WTC11 (cell line): ENCODE measurements at places on chromosomes 7 and 10. TPM values are rescaled to one million over a fixed set of nuclear protein-coding genes. Genes with fewer than 3 reads are reported as not detected.

DNA sequence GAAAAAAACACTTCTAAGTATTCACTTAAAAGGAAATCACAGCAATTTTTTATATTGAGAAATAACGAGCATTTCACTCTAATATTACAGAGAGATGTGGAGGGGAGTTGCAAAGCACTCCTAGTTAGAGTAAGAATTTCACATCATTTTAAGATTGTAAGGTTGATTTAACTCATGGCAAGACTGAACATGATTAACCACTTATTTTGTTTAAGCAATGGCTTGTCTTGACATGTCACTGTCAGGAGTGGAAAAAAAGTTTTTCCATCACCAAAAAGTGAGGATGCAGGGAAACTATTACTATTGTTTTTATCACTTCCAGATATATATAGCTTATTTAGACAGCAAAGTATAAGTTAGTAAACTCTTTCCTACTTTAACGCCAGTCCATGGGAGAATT is 27.1 kb downstream of the CD36 start:
- DNase-seq = no peak

The OR2A42 gene
- total RNA-seq = 0.20 to 0.37 TPM (median 0.27 TPM) in 3 replicates

- DNase-seq = no peak
Observed at GRCh38 chr10:58956926-58957325, 219.5 kb upstream of the PHYHIPL start.

GRCh38 chr10:80187060-80187459 is 18.3 kb downstream of the ANXA11 start:
- DNase-seq = no peak

DNA sequence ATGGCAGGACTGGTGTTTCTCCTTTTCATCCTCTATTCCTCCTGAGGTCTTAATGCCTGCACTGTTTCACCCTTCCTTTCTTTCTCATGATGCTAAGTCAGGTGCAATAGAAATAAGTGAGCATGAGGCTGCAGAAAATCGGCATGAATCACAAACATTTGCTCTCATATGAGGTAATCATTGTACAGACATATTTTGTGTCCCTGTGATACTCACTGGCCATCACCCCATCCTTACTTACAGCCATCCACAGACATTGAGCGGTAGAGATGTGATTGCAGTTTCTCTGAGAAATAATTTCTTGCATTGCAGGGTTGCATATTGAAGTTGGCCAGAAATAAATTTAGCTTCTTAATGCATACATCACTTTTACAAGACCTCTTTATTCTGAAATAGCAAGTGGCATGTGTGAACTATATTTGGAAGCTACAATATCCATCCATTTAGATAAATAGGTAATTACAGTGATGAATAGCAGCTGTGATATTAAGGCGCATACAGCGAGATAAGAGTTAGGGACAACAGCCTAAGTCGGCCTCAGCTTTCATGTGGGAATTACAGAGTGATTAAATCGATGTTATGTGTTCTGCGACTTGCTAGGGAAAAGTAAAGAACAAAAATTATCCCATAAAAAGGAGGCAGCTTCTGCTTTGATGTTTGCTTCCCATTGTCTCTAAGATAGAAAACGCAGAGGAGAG is 612.6 kb downstream of the SORCS3 start:
- no peak for DNase-seq

The FGFR2 gene
- 88.6 to 95.0 TPM (median 90.4 TPM) in 3 replicates for total RNA-seq
